ENCODE measurements at places on chromosomes 1 and 21. TPM values are rescaled to one million over a fixed set of nuclear protein-coding genes. Genes with fewer than 3 reads are reported as not detected.

- DNase-seq = no peak
Observed at GRCh38 chr1:58457023-58457635, 89.4 kb downstream of the OMA1 start.

DNA sequence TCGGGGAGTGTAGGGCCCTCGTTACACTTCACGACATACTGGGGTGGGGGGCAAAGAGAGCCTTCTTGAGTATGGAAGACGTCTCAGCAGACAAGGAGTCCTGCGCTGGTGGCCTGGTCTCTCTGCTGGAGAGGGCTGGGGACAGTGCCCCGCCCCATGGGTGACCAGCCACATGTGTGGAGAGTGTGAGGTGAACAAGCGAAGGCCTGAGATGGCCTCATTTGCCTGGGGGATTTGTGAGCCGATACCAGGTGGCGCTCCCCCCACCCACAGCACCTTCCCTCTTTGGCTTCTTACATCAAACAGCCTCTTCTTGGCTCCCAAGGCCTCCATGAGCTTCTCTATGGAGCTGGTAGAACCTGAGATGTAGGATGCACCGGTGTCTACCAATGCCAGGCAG, 4.0 kb upstream of the ETNK2 start:
- no peak for DNase-seq

DNA sequence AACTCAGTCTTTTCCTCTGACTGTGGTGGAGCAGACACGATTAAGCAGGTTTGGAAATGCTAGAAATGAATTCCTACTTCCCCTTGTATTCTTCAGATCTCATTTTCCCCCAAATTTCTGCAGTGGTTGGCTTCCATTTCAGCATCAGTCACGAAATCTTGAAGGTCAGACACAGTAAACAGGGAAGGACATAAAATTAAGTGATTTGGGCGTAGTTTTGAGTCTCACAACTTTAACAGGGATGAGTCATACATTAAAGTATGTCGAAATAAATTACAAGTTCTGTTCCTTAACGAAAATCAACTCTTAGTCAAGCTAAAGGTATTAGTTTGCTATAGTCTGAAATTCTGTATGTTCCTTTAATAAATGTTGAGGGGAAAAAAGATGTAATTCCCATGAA, 61.1 kb downstream of the HNRNPR start:
- no peak for DNase-seq

The MYBPH gene
- total RNA-seq = not detected

GRCh38 chr1:9654051-9654833, 2.7 kb downstream of the PIK3CD start:
- no peak for DNase-seq

The KCNJ10 gene
- total RNA-seq = 0.08 TPM

GRCh38 chr1:111921948-111922347, 67.5 kb downstream of the KCND3 start:
- DNase-seq = no peak

DNA sequence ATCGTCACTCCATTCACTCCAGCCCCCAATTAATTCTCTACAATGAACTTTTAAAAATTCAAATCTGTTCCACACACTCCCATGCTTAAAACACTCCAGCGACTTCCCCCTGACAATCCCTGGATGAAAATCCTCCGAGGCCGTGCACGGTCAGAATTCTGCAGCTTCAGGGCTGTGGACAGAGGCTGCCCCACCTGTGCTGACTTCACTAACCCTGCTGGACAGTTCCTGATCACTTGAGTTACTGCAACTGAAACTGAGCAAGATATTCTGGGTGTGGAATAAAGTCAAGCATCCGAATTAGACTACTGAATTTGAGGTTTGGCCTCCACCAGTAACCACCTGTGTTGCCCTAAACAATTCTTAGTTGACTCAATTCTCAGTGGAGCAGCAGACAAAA, 1.0 kb upstream of the JAK1 start:
- DNase-seq = no peak

GRCh38 chr1:16208270-16208987, 4.0 kb downstream of the ARHGEF19 start:
- DNase-seq = no peak

The LPAR3 gene
- total RNA-seq = 6.3 TPM

The CNR2 gene
- total RNA-seq = not detected

- no peak for DNase-seq
Observed at GRCh38 chr21:33959680-33960079, 44.1 kb upstream of the ATP5PO start.

The CLCA1 gene
- total RNA-seq = 0.08 TPM

DNA sequence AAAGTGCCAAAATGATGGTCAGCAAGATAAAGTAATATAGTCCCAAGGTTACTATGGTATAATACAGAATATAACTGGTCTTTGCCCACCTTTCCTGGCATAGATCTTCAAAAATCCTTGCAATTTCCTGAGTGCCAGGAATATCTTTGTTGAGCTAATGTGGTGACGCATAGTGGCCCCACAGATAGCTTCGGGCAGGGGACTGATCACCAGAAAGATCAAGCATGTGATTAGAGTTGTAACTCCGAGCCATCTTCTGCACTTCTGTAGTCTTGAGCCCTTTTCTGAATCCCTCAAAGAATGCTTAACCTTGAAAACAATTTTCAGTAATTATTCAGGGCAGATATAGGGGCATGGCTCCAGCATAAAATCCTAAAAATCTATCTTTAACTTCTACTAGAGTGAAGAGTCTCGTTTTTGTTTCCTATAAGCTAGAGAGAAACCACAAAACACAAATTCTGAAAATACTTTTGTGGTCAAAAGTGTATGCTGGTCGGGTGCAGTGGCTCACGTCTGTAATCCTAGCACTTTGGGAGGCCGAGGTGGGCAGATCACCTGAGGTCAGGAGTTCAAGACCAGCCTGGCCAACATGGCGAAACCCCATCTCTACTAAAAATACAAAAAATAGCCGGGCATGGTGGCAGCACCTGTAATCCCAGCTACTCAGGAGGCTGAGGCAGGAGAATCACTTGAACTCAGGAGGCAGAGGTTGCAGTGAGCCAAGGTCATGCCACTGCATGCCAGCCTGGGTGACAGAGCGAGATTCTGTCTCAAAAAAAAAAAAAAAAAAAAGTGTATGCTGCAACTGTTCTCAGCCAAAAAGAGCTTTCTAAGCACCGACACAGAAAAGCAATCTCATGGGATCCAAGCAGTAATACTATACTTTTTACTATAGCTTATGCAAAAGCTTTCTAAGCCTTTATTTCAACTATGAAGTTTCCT, 62.8 kb downstream of the NVL start:
- DNase-seq = no peak

GRCh38 chr1:101567582-101568189, 330.9 kb downstream of the S1PR1 start:
- peak; percentile 10 for DNase-seq

The HSPA13 gene
- total RNA-seq = 30.1 TPM

DNA sequence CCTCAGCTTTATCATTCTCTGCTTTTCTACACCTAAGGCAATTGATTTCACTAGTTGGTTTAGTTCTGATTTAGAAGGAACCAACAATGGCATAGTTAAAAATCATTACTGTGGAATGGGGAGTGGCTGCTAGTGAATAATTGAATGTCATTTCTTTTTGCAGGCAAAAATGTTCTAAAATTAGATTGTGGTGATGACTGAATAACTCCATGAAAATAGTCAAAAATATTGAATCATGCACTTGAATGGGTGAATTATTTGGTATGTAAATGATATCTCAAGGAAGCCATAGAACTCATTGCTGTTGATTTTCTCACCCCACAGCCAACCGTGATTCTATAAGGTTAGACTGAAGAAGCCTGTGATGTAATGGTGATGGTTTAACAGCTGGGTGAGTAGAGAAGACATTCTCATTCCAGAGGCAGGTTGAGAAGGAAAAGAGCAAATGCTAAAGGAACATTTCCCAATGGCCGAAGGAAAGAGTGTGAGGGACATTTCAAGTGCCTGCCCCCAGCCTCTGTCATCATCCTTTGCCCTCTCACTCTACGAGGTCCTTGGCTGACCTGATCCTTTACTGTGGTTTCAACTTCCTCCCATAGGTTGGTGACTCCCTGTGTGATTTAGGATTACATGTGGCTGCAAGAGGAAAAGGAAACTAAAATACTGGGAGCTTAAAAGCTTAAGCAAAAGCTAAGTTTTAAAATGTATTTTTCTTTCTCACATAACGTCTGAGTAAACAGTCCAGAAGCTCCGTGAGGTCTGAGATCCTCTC, 12.5 kb downstream of the OVAAL start:
- DNase-seq = no peak

The LEFTY2 gene
- not detected for total RNA-seq

The FAM72C gene
- 1.2 TPM for total RNA-seq

The AGMAT gene
- total RNA-seq = 3.1 TPM

Measured in Panc1 (cell line).